ENCODE measurements at places on chromosomes 5 and 9.

DNA sequence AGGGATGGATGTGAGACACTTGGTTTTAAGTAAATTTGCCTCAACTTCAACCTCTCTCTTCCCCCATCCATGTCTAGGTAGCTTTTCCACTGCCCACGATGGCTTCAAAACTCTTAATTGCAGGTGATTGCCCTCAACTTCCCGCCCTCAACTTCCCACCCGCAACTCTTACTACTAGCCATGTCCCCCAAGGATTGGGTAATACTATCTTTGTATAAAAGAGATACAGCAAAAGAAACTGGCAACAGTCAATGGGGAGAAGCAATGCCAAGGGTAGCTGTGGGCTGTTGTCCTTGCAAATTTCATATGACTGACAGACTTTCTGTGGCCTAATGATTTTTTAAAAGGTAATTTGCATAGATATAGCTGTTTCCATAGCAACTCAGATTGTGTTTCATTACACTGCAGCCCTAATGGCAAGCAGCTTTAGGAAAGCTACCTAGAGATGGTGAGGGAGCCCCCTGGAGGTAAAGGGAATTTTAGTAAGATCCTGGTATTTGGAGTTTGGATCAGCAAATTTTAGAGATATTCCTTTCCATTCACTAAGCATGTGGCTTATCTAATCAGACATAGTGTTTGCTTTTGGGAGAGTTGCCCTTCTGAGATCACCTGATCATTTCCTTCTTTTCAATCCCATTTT is 421.5 kb upstream of the DAP start:
- no peak for DNase-seq

GRCh38 chr5:141637123-141637766 is 448 bp downstream of the RELL2 start:
- DNase-seq, result no peak

- no peak for DNase-seq
These were observed 205.1 kb downstream of the RAB3C start for GRCh38 chr5:58787987-58788386.

- no peak for DNase-seq
These were observed 376.6 kb downstream of the PTPRD start for GRCh38 chr9:10236161-10236560.

DNA sequence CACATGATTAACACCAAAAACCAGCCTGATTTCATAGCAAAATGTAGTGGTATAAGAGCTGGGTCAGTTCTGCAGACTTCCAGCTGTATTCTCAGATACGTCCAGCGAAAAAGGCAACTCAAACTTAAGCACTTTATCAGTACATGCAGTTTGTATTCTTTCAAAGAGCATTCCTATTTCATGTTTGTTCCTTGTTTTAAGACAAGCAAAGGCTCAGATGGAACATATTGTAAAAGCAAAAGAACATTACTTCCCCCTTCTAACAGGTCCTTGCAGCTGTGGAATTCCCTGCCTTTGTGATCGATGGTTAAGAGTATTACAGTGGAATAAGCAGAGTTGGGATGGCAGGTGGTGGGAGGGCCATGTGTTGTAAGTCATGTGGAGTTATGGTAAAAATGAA is 86.3 kb upstream of the GRHPR start:
- DNase-seq, result no peak

- DNase-seq, result no peak
These were observed 70.8 kb upstream of the TGFBR1 start for GRCh38 chr9:99034149-99034548.

GRCh38 chr5:143426437-143426991 is 23.0 kb upstream of the NR3C1 start:
- DNase-seq, result no peak

DNA sequence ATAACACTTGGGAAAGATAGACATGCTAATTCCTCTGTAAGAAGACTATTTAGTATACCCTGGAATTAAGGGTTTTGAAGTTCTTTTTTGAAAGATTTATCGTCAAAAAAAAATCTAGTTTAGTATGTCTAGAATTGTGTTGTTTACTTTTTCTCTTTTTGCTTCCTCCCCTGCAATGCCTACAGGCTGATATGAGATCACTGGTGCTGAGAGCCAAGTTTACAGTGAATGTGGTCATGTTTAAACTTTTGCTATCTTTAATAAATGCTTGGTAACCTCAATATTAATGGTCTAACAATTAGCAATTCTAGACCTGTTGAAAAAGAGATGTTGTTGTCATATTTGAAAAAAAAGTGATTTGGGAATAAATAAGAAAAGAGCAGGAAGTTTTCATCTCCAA is 86.1 kb downstream of the CWC27 start:
- no peak for DNase-seq

- DNase-seq, result no peak
These were observed 109.0 kb upstream of the PLPPR1 start for GRCh38 chr9:100919506-100919905.

Measured in stimulated activated CD8-positive, alpha-beta memory T cell treated with anti-CD3 and anti-CD28 coated beads, Interleukin-4, amount 100 ng/mL, for 4 hours (primary cell).